Mucosa of gallbladder (tissue), 1 donor: ENCODE measurements at places on chromosomes 1 and 21. TPM values are rescaled to one million over a fixed set of nuclear protein-coding genes. Genes with fewer than 3 reads are reported as not detected.

GRCh38 chr1:30196872-30197638 is 526.3 kb downstream of the MATN1 start:
- no peak for DNase-seq

GRCh38 chr1:229046251-229046853 is 224.6 kb upstream of the RAB4A start:
- DNase-seq: no peak

- no peak for DNase-seq
These were observed 2.0 kb downstream of the ZMYM6 start for GRCh38 chr1:35029761-35030160.

DNA sequence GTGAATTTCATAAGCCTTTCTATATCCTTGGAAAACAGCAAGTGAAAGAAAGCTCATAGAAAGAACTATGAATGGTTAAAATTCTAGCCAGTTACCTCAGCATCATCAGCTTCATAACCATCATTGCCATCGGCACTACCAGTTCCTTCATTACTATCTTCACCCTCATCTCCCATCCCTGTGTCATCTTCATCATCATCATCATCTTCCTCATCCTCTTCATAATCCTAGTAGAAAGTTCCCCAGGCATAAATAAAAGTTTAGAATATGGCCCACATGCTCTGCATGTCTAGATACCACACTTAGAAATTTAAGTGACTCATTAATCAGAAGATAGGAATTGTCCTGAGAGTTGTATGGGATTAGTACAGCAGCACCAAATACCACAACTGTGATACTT is 49.0 kb downstream of the TPR start:
- DNase-seq: no peak

- no peak for DNase-seq
These were observed 53.3 kb upstream of the SEC16B start for GRCh38 chr1:178023181-178023618.

GRCh38 chr1:23362218-23362713 is 7.4 kb downstream of the ZNF436 start:
- no peak for DNase-seq

The TMPRSS15 gene
- not detected for total RNA-seq
